ENCODE measurements at places on chromosomes 1 and 21. TPM values are rescaled to one million over a fixed set of nuclear protein-coding genes. Genes with fewer than 3 reads are reported as not detected.

SCAF4 gene
- total RNA-seq = 11.4 TPM

PTGER3 gene
- 26.8 TPM for total RNA-seq

TSPAN2 gene
- 61.5 TPM for total RNA-seq

PRR9 gene
- total RNA-seq = not detected

DNA sequence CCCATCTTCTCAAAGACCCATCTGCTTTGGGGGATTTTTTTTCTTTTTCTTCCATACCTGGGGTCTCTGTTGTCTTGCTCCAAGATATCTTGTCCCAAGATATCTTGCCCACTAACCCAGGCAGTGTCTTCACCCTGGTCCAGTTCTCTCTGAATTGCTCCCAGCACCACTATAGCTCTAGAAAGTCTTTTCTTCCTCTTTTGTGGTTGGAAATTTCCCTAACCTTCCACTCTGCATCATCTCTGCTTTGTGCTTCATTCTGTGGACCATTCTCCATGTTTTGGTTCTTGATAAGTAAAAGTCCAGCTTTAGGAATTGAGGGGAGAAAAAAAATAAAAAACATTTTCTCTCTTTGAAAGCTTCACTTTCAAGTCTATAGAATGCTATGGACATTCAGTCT, 20.9 kb downstream of the STYXL2 start:
- H3K4me1 ChIP-seq = no peaks in the 10 kb centered on the region
- no peaks in the 10 kb centered on the region for H3K36me3 ChIP-seq
- no peak overlapping the region for H3K27ac ChIP-seq
- H3K27me3 ChIP-seq = peaks cover 3% of the 10 kb centered on the region

GRCh38 chr1:10195570-10195969, 14.8 kb upstream of the KIF1B start:
- H3K4me1 ChIP-seq = peaks cover 7% of the 10 kb centered on the region
- DNase-seq = no peak
- no peak overlapping the region for H3K4me3 ChIP-seq
- no peak overlapping the region for H3K27ac ChIP-seq
- no peaks in the 10 kb centered on the region for H3K27me3 ChIP-seq
- H3K36me3 ChIP-seq = no peaks in the 10 kb centered on the region

DNA sequence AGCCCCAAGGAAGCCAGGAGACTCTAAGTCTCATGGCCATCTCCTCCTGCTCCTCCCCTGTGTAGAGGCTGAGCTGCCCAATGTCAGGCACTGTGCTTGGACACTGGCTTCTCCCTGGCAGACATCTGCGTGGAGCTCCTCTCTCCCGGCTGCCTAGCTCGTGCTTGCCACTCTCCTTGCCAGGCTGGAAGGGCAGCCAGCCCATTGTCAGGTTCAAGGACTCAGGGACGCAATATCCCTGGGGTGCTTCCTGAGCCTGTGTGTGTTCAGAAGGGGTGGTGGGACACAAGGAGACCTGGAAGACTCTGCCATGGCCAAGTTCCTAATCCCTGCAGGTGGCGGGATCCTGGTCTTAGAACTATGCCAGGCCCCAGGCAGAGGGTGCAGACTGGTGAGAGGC, 65.4 kb upstream of the PARP1 start:
- no peak for DNase-seq
- no peak overlapping the region for H3K4me3 ChIP-seq
- no peaks in the 10 kb centered on the region for H3K36me3 ChIP-seq
- no peaks in the 10 kb centered on the region for H3K27me3 ChIP-seq
- no peak overlapping the region for H3K27ac ChIP-seq
- no peaks in the 10 kb centered on the region for H3K4me1 ChIP-seq

DNA sequence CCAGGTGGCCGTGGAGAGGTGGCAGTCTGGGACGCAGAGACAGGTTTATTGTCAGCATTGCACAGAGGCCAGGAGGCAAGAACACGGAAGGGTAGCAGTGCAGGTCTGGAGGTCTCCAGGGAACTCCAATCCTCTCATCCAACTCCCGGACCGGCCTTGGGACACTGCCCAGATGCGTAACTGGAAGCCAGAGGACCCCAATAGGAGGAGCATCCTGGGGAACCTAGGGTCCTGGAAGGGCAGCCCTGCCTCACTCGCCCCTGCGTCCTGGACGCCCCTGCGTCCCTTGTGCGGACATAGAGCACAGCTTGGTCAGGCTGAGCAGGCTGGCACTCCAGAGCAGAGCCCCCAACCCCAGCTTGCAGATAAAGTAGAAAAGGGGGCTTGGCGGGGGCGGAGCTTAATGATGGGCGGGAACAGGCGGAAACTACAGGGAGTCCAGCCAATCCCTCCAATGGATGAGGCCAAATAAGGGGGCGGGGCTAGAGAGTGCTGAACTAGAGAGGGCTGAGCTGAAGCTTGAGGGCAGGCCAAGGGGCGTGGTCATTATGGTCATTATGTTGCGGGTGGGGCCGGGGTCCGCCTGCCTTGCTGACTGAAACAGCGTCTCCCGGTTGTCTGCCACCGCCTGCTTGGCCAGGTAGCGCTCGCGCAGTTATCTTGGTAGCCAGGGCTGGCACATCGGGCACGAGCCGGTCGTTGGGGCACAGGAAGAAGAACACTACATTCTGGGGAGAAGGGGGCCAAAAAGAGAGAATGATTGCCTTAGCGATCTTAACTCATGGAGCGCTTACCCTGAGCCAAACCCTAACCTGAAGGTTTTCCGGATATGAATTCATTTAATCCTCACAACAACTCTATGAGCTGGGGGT, 3.7 kb upstream of the ARHGEF19 start:
- peak overlapping the region; percentile 52 for H3K4me3 ChIP-seq
- H3K27ac ChIP-seq = no peak overlapping the region
- no peaks in the 10 kb centered on the region for H3K27me3 ChIP-seq
- DNase-seq = peak; percentile 90
- H3K36me3 ChIP-seq = no peaks in the 10 kb centered on the region
- H3K4me1 ChIP-seq = no peaks in the 10 kb centered on the region

GRCh38 chr1:208201229-208201628, 43.0 kb downstream of the PLXNA2 start:
- H3K27ac ChIP-seq = no peak overlapping the region
- H3K4me3 ChIP-seq = no peak overlapping the region
- H3K4me1 ChIP-seq = peaks cover 15% of the 10 kb centered on the region

DNA sequence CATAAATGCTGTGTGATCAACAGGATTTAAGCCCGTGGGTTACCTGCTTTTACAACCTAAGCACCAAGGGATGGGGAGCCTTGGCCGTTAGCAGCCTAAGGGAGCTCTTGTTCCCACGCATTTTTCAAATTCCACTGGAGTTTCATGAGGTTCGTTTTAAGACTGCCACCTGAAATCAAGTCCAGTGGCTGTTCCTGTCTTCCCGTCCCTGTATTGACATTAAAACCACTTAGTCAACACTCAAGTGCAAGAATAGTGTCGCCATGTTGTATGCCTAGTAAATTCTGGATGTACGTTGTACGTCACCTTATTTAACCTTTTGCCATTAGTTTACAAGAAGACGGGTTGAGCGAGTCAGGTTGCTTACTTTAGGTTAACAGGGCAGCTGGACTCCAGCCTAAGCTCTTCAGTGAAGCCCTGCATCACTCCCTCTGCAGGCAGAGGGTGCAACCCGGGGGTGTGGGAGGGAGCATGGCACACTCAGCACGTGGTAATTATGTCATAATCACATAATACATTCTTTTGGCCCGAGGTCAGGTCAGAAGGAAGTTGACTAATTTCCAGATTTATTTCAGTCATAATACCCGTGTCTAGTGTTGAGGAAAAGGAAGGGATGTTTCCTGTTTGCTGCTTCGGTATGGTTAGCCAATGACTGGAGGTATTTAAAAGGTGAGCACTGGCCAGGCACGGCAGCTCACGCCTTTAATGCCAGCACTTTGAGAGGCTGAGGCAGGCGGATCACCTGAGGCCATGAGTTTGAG, 42.5 kb downstream of the CNST start:
- no peaks in the 10 kb centered on the region for H3K27me3 ChIP-seq
- peak overlapping the region; percentile 72 for H3K27ac ChIP-seq
- peak; percentile 82 for DNase-seq
- no peaks in the 10 kb centered on the region for H3K36me3 ChIP-seq

DNA sequence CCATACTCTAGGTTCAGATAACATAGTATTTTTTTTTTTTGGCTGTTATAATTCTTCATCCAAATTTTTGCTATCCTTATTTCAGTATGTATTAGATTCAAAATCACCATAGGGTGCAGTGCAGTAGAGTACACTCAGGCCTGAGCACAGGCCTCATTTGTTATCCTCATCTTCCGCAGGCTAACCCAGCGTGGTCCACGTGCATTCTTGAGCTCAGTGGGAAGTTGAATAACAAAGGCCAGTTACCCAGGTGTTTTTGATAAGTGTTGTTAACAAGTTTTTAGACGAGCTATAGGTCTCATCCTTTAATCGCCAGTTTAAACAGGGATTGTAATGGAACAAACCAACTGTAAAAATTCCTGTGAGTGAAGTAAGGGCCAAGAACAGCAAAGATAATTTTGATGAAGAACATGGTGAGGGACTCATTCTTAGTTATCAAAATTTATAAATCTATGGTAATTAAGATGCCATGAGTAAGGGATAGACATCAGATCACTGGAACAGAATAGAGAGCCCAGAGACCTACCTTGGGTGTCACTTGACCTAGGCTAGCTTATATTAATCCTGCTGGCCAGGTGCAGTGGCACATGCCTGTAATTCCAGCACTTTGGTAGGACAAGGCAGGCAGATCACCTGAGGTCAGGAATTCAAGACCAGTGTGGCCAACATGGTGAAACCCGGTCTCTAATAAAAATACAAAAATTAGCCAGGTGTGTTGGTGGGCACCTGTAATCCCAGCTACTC, 22.0 kb downstream of the FLVCR1 start:
- peaks cover 52% of the 10 kb centered on the region for H3K36me3 ChIP-seq
- no peaks in the 10 kb centered on the region for H3K4me1 ChIP-seq
- H3K4me3 ChIP-seq = no peak overlapping the region
- no peaks in the 10 kb centered on the region for H3K27me3 ChIP-seq

DNA sequence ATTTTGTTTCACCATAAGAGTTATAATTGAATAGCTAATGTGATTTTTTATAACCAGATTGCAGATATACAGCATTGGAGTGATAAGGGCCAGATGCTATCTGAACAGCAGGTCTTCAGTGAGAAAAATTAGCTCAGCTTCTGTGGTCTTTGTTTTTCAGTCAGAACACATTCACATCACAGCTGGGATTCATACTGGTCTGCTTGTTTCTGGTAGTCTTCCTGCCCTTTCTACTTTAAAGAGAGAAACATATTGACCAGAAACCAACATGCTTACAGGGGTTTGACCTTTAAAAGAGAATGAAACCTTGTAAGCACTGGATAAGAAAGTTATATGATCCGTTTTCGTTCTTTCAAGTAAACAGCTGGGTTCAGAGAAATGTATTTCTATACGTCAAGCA, 213.7 kb upstream of the TMPRSS15 start:
- no peaks in the 10 kb centered on the region for H3K27me3 ChIP-seq
- H3K36me3 ChIP-seq = no peaks in the 10 kb centered on the region
- no peak overlapping the region for H3K27ac ChIP-seq
- no peak overlapping the region for H3K4me3 ChIP-seq

- peaks cover 27% of the 10 kb centered on the region for H3K4me1 ChIP-seq
- no peak overlapping the region for H3K27ac ChIP-seq
- H3K4me3 ChIP-seq = no peak overlapping the region
- no peak for DNase-seq
Measured at GRCh38 chr1:231383159-231383860, 38.8 kb downstream of the EGLN1 start.

- H3K27me3 ChIP-seq = no peaks in the 10 kb centered on the region
- H3K36me3 ChIP-seq = no peaks in the 10 kb centered on the region
- DNase-seq = no peak
- H3K4me1 ChIP-seq = peaks cover 35% of the 10 kb centered on the region
- no peak overlapping the region for H3K27ac ChIP-seq
Measured at GRCh38 chr1:228867108-228867950, 132.1 kb downstream of the RHOU start.

- DNase-seq = no peak
- no peaks in the 10 kb centered on the region for H3K4me1 ChIP-seq
- no peaks in the 10 kb centered on the region for H3K36me3 ChIP-seq
- no peaks in the 10 kb centered on the region for H3K27me3 ChIP-seq
- no peak overlapping the region for H3K4me3 ChIP-seq
Measured at GRCh38 chr1:165138960-165139359, 217.6 kb downstream of the LMX1A start.

- no peaks in the 10 kb centered on the region for H3K36me3 ChIP-seq
- H3K27ac ChIP-seq = no peak overlapping the region
- H3K27me3 ChIP-seq = no peaks in the 10 kb centered on the region
- no peak overlapping the region for H3K4me3 ChIP-seq
- H3K4me1 ChIP-seq = no peaks in the 10 kb centered on the region
Measured at GRCh38 chr1:29450591-29450990, 214.3 kb downstream of the PTPRU start.

- H3K4me3 ChIP-seq = no peak overlapping the region
- no peaks in the 10 kb centered on the region for H3K36me3 ChIP-seq
- H3K27ac ChIP-seq = no peak overlapping the region
- DNase-seq = no peak
Measured at GRCh38 chr1:153682730-153683129, 4.2 kb downstream of the NPR1 start.

- H3K27ac ChIP-seq = no peak overlapping the region
Measured at GRCh38 chr1:20645414-20645813, 12.2 kb downstream of the PINK1 start.

DNA sequence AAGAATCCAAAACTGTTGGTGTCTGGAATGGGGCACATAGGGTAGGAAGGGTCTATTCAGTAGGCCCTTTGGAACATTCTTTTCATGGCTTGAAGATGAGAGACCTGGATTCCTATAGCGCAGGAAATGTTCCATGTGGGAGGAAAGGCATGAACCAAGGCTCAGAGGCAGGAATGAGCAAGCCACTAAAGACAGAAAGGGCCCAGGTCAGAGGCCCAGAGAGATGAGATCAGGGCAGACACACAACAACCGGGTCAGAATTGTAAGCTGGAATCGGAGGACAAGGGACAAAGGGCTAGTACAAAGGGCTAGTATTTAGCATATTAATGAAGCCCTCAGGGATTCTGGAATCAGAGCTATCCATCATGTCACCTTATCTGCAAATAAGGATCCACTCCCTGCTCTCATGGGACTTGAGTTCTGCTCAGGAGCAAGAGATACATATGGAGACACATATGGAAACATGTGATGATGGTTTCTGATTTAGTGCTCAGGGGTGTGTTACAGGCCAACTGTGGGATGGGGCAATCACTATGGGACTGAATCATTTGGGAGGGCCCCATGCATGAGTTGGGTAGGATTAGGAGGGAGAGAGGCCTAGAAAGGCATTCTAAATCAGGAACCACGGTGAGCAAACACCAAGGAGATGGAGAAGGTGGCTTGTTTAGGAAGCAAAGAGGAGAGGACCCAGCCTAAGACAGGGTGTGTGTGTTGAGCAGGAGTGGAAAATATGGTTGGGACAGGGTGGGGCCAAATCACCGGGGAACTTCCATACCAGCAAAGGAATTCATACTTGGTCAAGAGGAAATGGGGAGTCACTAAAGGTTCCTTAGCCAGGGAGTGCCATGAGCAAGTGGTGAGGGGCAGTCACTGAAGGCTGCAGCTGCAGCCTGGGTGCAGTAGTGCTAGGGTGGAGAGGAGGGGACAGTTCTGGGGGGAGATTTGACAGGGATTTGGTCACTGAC, 8.6 kb downstream of the NECTIN4 start:
- DNase-seq = no peak
- H3K4me3 ChIP-seq = no peak overlapping the region
- H3K27ac ChIP-seq = no peak overlapping the region
- no peaks in the 10 kb centered on the region for H3K36me3 ChIP-seq

GRCh38 chr1:108200687-108201051, 526 bp upstream of the SLC25A24 start:
- no peak for DNase-seq
- H3K27ac ChIP-seq = peak overlapping the region; percentile 90
- H3K4me1 ChIP-seq = peaks cover 17% of the 10 kb centered on the region

GRCh38 chr1:31485166-31485565, 72.2 kb downstream of the SERINC2 start:
- no peak overlapping the region for H3K4me3 ChIP-seq
- no peaks in the 10 kb centered on the region for H3K27me3 ChIP-seq
- DNase-seq = no peak
- H3K36me3 ChIP-seq = no peaks in the 10 kb centered on the region
- H3K4me1 ChIP-seq = no peaks in the 10 kb centered on the region
- no peak overlapping the region for H3K27ac ChIP-seq

Data from sigmoid colon (tissue), 7 donors.